A549 (cell line): ENCODE measurements at places on chromosomes 1 and 21. TPM values are rescaled to one million over a fixed set of nuclear protein-coding genes. Genes with fewer than 3 reads are reported as not detected.

Gene REG4
- polyA plus RNA-seq = not detected in 3 replicates

Gene ZBTB8A
- polyA plus RNA-seq = 2.5 to 2.7 TPM (median 2.6 TPM) in 3 replicates

Gene CCDC190
- polyA plus RNA-seq = not detected in 3 replicates

Gene GCLM
- 90.2 to 100 TPM (median 92.3 TPM) in 3 replicates for polyA plus RNA-seq

Gene LAMB3
- polyA plus RNA-seq = 8.1 to 11.1 TPM (median 9.1 TPM) in 3 replicates

Gene GOLPH3L
- polyA plus RNA-seq = 23.9 to 32.3 TPM (median 27.7 TPM) in 3 replicates

Gene ABCG1
- 0.51 to 2.6 TPM (median 2.3 TPM) in 3 replicates for polyA plus RNA-seq

Gene ETV3L
- not detected in 3 replicates for polyA plus RNA-seq

DNA sequence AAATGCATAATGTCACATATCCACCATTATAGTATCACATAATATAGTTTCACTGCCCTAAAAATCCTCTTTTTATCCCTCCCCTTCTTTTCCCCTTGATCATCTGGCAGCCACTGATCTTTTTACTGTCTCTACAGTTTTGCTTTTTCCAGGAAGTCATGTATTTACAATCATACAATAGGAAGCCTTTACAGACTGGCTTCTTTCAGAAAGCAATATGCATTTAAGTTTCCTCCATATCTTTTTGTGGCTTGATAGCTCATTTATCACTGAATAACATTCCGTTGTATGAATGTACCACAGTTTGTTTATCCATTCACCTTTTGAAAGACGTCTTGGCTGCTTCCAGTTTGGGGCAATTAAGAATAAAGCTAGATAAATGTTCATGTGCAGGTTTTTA is 14.3 kb upstream of the WDTC1 start:
- DNase-seq = no peak

GRCh38 chr1:100213141-100213540 is 35.1 kb upstream of the LRRC39 start:
- DNase-seq = no peak

DNA sequence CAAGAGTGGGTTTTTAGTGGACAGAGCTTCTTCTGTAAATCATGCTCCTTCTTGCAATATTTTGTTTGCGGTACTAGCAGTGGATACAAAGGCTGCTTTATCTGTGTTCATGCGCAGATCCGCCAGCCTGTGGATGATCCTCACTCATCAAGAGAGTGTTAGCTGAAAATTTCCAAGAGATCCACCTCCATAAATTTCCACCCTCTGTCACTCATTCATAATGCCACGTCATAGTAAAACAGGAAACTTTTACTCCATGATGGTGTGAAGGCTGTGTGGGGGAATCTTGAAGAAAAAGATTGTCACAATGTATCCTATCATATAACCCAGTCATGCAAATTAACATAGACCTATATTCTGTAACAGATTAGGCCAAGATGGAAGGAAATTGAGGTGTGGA is 4.4 kb upstream of the MAPKAPK2 start:
- DNase-seq = no peak

- DNase-seq = no peak
These were observed 14.9 kb upstream of the RNF223 start for GRCh38 chr1:1088801-1089680.

DNA sequence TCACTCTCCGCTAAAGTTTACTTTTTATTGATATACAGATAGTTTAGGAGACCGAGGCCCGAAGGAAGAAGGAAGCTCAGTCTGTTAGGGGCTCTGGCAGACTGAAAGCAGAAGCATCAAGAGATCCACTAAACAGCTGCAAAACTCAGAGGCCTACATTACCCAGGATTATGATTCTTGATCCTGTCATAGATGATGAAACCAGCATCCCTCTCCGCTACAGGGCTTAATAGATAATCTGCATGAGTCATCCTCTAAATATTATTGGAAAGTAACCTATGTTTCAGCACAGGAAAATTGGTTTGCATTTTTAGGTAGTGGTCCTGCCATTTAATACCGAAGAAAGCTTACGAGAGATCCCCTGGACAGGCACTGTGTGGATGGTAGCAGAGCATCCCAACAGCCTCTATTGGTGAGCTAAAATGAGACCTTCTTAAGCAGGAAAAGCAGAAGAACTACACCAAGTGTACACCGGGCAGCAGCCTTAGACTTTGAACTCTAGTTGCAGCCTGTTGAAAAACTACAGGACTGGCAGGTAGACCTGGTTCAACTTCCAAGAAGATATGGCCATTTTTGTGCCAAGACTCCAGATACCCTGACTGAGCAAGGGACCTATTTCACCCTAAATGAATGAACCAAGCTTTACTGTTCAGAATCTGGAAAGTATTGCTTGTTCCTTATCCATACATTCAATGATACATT is 6.8 kb downstream of the CASQ2 start:
- no peak for DNase-seq

DNA sequence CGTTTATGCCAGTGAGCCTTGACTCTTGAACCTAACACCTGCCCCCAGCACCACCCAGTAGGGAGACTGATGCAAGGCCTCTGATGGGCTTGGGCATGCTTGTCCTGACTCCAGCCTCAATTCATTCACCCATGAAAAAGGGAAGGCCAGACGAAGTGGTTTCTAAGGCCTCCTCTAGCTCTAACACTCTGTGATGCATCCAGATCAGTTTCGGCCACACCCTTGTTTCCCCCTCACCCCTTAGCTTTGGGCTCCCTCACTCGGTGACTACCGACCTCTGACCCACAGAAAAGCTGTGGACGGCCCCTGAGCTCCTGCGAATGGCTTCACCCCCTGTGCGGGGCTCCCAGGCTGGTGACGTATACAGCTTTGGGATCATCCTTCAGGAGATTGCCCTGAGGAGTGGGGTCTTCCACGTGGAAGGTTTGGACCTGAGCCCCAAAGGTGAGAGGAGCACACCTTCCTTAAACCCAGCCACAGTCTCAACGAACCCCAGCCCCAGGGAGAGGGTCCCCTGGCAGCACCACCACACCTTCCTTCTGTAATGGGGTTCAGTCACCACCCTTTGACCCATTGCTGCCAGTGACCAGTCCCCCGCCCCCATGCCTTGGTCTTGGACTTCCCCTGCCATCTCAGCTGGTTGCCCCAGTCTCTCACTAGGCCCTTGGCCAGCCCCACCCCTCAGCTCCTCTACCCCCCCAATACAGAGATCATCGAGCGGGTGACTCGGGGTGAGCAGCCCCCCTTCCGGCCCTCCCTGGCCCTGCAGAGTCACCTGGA is 9.0 kb downstream of the NPR1 start:
- DNase-seq = no peak

DNA sequence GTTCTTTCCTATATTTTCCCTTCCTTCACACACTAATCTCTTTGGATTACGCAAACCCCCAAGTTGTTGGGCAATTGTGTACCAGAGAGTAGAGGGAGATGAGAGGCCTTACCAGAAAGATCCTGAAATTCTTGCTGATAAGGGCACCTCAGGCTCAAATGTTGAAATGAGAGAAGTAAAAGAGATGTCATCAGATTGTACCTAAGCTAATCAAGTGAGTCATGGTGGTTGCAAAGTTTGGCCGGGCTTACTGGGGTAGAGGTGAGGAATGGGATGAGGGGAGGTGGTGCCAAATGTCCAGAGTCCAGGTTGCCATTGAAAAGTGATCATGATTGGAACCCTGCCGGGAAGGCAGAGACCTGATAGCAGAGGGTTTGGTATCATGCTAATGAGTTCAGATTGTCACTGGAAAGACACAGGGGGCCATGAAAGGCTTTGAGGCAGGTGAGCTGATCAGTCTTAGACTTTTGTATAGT is 43.1 kb downstream of the OPTC start:
- DNase-seq = peak; percentile 72

DNA sequence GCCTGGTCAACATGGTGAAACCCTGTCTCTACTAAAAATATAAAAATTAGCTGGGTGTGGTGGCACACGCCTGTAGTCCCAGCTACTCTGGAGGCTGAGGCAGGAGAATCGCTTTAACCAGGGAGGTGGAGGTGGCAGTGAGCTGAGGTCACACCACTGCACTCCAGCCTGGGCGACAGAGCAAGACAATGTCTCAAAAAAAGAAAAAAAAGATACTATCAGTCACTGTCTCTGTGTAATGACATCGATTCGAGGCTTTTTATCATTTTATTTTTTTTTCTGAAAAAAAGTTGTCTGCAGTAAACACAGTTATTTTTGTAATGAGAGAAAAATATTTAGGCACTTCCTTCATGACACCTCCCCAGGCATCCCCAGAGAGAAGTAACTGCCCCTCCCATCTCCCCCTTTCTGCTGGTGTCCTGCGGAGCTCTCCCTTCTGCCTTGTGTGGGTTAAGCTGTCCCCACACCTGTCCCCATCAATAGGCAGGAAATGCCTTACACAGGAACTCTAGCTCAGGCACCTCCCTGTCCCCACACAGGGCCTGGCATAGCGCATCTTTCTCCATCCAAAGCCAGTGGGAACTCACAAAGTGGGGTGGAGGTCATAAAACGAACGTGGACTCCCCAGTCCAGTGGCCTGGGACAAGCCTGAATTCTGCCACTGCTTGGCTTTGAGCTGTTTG is 132.0 kb downstream of the SYF2 start:
- no peak for DNase-seq

GRCh38 chr1:21064057-21064456 is 112.6 kb downstream of the EIF4G3 start:
- no peak for DNase-seq

DNA sequence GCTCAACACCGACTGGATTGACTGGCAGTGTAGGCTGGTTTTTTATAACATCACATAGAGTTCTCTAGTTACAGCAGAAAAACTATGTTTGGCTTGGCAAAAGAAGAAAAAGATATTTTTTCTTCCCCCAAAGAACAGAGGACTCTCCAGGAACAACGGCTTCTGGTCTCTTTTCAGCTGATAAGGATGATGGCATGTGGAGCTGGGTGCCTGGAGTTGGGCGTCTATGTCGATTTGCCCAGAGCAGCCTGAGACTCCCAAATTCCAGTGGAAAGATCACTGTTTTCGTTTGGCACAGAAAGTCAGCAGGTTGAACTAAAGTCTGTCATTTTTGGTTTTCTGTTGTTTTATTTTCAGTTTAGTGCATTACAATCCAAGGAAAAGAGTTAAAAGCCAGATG is 91.1 kb downstream of the SMYD2 start:
- no peak for DNase-seq

- no peak for DNase-seq
These were observed 46.1 kb downstream of the FAF1 start for GRCh38 chr1:50913954-50914353.

DNA sequence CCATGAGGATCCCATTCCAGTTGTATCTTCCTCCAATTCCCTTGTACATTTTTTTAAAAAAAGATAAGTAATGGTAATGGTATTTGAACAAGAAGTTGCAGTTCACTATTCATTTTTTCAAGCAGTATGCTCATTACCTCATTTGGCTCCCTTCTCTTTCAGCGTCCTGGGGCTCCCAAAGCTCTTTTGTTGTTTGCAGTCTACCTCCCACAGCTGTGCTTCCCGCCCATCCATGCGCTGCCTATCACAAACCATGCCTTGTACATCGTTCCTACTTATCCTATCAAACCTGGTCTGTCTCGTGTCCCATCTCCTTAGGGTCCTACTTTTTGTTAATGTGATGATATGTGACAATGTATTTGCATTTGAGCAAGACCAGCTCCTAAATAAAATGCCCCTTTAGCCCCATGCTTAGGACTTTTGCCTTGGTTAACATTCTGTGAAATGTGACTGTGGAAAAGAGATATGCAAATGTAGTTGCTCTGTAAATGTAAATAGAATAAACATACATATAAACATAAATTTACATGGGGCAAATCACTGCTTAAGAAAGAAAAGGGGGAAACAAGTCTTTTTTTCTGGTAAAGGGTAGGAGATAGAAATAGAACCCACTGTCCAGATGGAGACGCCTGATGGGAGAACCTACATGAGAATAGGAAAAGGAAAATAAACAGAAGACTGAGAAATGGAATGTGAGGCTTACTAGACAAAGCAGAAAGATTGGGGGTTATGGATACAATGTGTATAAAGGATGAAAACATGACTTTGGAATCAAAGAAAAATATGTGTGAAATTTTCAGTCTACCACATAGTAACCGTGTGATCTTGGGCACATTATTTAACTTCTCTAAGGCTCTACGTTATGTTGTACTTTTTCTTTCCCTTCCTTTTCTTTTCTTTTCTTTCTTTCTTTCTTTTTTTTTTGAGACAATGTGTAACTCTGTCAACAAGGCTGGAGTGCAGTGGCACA is 59.8 kb upstream of the PLXNA2 start:
- no peak for DNase-seq

DNA sequence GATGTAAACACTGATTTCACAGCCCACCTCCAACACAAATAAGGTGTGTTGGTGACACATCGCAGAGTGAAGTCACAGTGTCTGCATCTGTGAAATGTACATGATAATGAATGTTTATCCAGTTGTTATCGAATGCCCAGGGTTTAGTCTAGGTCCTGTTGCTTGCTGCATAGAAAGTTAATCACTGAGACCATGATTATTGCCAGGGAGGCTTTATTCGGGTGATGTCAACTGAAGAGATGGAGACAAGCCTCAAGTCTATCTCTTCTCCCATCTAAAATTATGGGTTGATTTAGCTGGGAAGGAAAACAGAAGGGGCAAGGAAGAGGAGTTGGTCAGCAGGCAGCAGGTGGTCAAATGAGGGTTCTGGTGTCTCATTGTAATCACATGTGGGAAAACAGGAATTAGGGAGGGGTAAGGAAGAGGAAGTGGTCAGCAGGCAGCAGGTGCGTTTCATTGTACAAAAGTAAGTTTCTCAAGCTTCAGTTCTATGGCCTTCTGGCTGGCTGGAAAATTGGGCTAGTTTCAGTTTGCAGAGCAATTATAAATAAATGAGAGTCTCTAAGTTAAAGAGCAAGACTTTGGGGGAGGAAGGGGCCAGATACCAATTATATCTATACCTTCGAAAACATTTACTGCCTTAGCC is 146.3 kb upstream of the DNAH14 start:
- DNase-seq = no peak

DNA sequence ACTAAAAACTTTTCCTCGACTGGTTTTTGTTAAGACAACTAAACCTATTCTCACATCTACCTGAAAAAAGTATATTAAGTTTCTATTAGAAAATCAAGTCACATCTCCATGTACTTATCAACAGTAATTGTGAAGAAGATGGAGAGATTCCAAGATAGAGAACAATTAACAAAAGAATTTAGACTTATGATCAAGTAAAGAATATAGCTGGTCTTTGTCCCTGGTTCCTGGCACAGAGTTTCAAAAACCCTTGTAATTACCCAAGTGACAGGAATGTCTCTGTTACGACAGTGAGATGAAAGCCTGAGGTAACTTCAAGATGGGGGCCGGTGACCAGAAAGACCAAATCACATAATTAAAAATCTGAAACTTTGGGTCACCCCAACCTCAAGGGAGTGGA is 91.6 kb downstream of the ASH1L start:
- DNase-seq = no peak

GRCh38 chr1:33178836-33179439 is 2.9 kb downstream of the TRIM62 start:
- DNase-seq = no peak

- peak; percentile 80 for DNase-seq
These were observed 1.4 kb downstream of the LHX4 start for GRCh38 chr1:180231506-180231921.

- DNase-seq = no peak
These were observed 34.3 kb upstream of the CACYBP start for GRCh38 chr1:174965362-174966007.

GRCh38 chr1:6254691-6255090 is 6.2 kb downstream of the GPR153 start:
- no peak for DNase-seq

GRCh38 chr1:226655251-226656163 is 83.6 kb downstream of the ITPKB start:
- DNase-seq = no peak
